ENCODE measurements at places on chromosomes 2 and 18.

- no peak for DNase-seq
Observed at GRCh38 chr2:223884399-223884798, 47.0 kb upstream of the AP1S3 start.

DNA sequence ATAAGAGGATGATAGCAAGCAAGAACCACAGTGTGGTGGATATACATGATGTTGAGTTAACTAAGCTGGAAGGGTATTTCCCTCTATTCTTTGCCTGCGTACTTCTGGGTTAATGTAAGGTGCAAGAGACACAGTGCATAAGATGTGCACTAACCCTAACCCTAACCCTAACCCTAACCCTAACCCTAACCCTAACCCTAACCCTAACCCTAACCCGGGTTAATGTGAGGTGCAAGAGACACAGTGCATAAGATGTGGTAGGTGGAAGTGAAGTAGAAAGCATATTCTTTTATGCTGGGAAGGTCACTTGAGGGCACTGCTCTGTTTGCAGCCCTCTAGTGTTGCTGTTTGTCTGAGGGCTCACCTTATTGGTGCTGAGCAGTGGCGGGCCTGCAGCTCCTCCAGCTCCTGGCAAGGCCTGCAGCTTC, 181.5 kb upstream of the ITGA4 start:
- no peak for DNase-seq

DNA sequence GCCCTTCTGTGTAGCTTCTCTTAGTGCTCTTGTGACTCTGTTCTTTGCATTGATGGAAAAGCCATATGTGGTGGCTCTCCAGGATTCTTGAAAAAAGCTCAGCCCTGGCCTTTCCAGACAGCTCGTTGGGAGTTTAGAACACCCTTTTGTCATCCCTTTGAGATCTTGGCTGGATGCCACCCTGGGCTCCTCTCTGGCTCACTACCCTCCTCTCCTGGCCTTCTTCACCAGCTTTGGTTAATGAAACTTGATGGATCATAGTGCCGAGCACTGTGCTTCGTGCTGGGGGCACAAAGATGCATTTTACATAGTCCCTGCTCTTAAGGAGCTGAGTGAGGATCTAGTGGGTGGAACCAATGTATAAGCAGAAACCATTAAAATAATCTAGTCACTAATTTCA, 15.6 kb upstream of the FHOD3 start:
- DNase-seq: no peak

DNA sequence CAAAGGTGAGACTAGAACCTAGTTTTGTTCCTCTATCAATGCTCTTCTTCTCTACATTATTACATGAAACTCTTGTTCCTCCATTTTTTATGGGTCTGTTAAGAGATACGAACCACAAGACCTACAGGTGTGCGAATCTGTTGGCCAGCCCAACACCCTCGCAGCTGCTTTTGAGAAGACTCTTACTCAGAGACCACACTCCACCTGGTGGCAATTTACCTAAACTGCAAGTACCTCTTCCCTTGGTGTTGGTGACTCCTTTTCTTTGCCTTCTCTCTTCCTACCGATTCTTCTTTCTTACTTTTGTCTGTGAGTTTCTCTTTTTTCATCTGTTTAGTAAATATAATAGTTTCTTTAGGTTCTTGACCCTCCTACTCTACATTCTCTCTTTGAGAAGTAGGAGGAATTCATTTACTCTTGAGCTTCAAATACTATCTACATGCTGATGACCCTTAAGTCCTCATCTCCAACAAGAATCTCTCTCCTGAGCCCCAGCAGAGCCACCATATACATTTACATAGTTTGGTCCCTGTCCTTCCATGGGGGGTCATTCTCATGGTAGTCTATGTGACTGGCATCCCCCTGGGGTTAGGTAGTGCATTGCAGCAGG, 81.8 kb upstream of the GAREM1 start:
- DNase-seq: peak; percentile 60

DNA sequence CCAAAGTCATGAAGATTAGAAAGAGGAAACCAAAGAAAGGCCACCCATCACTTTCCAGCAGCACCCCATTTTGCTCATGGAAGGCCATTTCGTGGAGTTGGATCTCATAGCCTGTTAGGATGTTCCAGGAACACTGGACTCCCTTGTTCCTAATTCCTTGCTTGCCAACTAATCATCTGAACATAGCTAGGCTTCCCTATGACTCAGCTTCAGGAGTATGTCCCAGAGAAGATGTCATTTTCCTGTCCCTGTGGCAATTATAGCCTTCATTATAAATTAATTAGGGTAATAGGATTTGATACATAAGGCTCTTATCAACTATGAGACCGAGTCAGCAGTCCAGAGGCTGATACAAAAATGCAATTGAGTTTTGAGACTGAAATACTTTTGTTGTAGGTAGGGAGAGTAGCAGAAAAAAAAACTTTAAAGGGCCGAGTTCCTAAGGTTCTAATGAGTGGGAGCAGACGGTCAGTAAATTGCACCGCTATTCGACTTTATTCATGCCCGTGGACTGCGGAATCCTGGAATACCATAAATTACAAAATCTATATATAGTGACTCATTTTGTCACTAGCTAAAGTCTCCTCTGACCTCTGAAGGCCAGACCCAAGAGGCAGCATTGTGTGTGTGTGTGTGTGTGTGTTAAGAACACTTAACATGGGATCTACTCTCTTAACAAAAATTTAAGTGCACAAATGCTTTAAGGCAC, 311.8 kb downstream of the FBXO15 start:
- no peak for DNase-seq

DNA sequence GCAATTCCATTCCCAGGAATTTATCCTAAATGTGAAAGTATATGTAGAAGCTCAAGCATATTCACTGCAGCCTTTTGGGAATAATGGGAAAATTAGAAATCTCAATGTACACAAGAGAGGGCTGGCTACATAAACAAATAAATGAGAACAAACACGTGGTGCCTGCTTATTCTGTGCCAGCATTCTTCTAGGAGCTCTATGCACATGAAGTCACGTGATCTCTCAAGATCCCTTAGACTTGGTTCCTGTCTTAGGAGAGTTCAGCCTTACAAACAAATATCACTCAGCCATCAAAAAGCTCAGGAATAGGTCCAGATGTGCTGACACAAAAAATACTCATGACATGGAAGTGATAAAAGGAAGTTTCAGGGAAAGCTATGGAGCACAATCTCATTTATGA, 92.9 kb upstream of the SP3 start:
- DNase-seq: no peak
